ENCODE measurements at places on chromosomes 12 and 14.

- no peak for DNase-seq
Observed at GRCh38 chr12:132379996-132380395, 50.6 kb upstream of the GALNT9 start.

GRCh38 chr14:34081101-34081575 is 130.3 kb upstream of the EGLN3 start:
- no peak for DNase-seq

DNA sequence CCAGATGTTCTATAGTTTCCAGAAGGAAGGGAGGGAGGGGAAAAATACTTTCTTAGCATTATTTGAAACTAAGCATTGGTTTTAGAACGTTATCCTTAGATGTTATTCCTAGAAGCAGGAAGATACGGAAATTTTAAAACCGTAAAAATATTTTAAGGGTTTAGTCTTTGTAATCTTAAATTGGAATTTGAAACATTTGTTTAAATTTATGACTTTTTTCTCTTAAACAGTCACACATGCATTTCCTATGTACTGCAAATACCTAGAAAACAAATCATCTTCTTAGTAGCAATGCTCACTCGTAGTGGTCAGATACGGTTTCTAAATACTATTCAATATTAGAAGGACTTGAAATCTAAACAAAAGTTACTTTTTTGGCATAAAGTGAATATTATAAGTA is 282.0 kb downstream of the ERC1 start:
- no peak for DNase-seq

DNA sequence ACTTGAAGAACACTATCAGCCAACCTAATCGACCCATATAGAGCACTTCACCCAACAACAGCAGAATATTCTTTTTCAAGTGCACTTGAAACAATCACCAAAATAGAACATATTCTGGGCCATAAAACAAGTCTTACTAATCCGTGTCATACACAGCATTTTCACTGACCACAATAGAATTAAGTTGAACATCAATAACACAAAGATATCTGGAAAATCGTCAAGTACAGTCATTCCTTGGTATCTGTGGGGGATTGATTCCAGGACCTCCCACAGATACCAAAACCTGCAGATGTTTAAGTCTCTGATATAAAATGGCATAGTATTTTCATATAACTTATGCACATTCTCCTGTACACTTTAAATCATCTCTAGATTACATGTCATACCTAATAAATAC is 295.7 kb downstream of the BCL11B start:
- DNase-seq, result no peak

DNA sequence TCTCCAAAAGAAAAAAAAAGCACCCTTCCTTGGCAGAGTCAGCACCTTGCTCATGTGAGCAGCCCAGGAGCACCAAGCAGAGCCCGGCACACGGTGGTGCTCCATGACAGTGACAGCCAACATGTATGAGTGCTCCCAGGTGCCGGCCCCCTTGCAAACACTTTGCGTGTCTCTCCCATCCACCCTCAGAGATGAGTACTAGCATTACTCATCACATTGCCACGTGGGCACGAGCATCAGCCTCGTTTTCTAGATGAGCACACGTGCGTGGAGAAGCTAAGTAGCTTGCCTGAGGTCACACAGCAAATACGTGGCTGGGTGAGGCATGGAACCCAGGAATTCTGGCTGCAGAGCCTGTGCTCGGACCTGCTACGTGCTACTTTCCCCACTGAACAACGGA is 177.9 kb upstream of the PRMT8 start:
- no peak for DNase-seq

DNA sequence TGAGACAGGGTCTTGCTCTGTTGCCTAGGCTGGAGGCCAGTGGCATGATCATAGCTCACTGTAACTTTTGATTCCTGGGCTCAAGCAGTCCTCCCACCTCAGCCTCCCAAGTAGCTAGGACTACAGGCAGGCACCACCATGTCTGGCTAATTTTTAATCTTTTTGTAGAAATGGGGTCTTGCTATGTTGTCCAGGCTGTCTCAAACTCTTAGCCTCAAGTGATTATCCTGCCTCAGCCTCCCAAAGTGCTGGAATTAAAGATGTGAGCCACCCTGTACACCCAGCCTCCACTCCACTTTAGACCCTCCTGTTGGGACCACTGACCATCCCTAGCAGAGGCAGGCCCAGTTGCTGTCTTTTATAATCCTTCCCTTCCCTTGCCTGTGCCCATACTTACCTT is 63.3 kb upstream of the OSBPL8 start:
- no peak for DNase-seq

DNA sequence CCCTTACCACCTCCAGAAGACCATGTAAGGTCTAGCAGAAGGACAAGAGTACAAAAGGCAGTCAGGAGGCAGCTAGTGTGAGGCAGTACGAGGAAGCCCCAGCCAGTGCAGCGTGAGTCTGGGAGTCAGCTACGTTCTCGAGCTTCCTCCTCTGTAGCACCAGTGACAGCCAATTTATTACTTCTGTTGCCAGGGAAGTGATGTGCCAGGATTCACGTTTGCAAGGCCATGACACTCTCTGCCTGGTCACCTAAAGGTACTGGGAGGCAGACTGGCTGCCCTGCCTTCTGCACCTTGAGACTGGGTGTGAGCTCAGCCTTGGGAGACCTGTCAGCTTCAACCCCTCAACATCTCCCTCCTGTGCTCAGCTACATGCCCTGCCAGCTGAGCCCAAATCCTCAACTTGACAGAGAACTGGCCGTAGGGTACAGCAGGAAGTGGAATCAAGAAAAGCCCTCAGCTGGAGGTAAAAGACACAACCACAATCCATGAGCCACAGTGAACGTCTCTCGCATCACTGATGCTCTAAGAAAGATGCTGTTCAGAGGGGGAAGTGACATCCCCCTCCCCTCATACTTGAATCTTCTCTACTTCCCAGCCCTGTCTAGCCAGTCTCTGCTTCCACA is 182.5 kb upstream of the RGS6 start:
- DNase-seq, result no peak
